T-cell (primary cell): ENCODE measurements at places on chromosomes 7 and 10. TPM values are rescaled to one million over a fixed set of nuclear protein-coding genes. Genes with fewer than 3 reads are reported as not detected.

HSPA12A gene
- 0.26 TPM for total RNA-seq

ZNF282 gene
- total RNA-seq = 25.9 TPM

DNA sequence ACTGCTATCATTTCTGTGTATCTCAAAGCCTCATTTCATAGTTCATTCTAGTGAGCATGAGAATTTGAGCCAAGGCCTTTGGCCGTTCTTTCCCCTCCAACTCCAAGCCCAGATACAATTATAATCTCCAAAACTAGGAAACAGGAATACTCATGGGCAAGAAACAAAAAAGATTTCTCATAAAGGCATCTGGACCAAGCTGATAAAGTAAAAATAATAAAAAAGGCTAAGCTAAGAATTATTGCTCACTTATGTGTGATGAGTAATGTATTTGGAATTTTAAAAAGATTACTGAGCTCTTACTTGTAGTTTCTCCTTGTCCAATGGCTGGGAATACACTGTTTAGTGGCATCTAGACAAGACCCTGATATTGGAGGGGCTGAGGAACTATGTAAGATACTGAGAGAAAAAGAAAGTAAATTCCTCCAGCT lies 196.4 kb upstream of the POM121L12 start:
- no peak overlapping the region for H3K27ac ChIP-seq
- no peaks in the 10 kb centered on the region for H3K27me3 ChIP-seq
- no peak for DNase-seq
- H3K4me3 ChIP-seq = no peak overlapping the region

DNA sequence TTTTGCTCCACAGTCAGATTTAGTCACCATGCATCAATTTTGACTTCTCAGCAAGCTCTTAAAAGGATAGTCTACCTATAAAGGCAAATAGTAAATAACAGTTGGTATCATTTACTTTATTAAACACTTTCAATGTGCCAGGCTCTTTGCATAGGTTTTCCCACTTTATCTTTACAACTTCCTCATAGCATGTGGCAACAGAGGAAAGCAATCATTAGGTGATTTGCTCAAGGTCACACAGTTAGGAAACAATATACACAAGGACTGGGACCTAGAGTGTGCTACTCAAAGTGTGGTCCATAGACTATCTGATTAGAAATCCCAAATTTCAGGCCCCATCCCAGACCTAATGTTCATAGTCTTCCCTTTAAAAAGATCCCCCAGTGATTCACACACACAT lies 212.3 kb downstream of the MTERF1 start:
- no peak for DNase-seq
- H3K27me3 ChIP-seq = no peaks in the 10 kb centered on the region
- no peaks in the 10 kb centered on the region for H3K4me1 ChIP-seq

DNA sequence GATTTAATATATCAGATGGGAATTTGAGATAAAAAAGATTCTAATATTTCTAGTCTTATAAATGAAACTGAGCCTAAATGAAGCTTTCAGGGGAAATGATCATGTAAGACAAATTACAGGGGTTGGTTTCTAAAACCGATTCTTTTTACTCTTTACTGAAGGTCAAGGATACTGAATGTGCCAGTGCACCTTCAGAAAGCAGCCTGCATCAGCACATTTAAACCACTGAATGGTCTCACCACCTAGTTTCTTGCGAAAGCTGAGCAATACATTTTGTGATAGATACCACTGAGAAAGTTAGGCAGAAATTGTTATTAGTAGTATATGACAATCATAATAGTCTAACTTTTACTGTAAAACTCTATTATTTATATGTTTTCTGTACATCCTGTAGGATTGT lies 180.7 kb downstream of the PCDH15 start:
- no peaks in the 10 kb centered on the region for H3K4me1 ChIP-seq
- H3K27me3 ChIP-seq = no peaks in the 10 kb centered on the region
- no peak for DNase-seq
- H3K36me3 ChIP-seq = no peaks in the 10 kb centered on the region
- no peak overlapping the region for H3K4me3 ChIP-seq
- H3K27ac ChIP-seq = no peak overlapping the region

DNA sequence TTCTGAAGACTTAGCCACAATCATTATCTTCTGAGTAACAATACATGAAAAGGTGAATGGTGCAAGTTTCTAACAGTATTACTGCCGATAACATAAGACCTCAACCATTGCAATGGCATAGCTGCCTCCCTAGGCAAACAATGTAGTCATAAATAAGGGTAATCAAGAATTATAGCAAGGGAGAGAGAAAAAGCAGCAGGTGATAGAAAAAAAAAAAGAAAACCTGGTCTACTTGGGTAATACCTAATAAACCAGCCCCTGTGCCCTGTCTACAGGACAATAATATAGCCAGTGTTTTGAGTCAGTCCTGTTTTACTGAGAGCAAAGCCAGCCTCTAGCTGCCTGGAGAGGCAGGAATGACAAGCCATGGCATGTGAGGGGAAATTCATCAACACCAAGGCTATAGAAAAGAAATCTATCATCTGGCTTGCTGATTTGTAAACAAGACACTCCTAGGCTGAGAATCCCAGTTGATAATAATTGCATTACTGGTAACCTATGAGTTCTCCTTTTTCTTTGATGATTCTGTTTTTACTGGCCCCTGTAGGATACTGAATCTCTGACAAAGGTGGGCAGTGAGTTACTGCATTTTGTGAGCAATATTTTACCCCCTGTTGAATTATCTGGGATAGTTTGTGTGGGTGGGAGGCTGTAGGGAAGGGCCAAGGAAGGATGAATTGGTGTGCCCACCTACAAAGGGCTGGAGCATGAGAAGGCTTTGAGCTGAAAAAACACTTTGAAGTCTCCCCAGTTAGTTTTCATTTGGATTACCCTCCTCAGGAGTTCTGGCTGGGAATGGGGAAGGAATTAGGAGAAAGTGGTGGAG lies 1.7 kb upstream of the WEE2 start:
- DNase-seq = no peak
- H3K4me3 ChIP-seq = no peak overlapping the region
- H3K4me1 ChIP-seq = peaks cover 2% of the 10 kb centered on the region

GRCh38 chr7:936386-937054 lies 18.0 kb downstream of the ADAP1 start:
- no peaks in the 10 kb centered on the region for H3K36me3 ChIP-seq
- H3K27me3 ChIP-seq = peaks cover 2% of the 10 kb centered on the region
- peaks cover 25% of the 10 kb centered on the region for H3K4me1 ChIP-seq
- DNase-seq = no peak
- H3K4me3 ChIP-seq = no peak overlapping the region
- no peak overlapping the region for H3K27ac ChIP-seq

DNA sequence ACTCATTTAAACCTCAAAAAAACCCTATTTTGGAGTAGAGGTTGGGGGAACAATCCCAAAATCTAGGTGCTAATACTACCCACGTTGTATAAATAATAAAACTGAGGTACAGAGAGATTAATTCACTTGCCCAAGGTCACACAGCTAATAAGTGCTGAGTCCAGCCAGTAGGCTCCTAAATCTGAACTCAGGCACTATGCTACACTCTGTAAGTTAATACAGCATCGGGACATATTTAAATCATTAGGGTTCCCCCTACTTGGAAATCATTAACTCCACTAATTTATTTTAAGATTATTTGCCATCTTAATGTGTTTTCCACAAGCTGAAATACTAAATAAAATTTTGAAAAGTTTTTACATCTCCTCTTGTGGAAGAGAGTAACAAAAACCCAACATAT lies 24.2 kb downstream of the PIP4K2A start:
- no peak overlapping the region for H3K4me3 ChIP-seq
- H3K36me3 ChIP-seq = no peaks in the 10 kb centered on the region
- peaks cover 62% of the 10 kb centered on the region for H3K4me1 ChIP-seq
- peak overlapping the region; percentile 5 for H3K27ac ChIP-seq
- H3K27me3 ChIP-seq = no peaks in the 10 kb centered on the region
- no peak for DNase-seq

DNA sequence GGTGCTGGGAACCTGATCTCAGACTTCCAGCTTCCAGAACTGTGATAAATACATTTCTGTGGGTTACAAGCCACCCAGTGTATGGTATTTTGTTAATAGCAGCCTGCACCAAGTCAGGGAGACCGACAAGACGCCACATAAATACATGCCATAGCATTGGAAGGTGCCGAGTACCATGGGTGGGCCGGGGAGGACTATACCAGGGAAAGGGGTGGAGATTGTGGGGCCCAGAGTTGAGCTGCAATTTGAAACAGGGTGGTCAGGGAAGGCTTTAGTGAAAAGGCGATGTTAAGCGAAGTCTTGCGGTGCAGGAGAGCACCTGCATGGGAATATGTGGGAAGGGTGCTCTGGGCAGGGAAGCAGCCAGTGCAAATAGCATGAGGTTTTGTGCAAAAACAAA lies 88.9 kb upstream of the LRRC4 start:
- DNase-seq = no peak
- H3K4me1 ChIP-seq = no peaks in the 10 kb centered on the region
- H3K27ac ChIP-seq = no peak overlapping the region

DNA sequence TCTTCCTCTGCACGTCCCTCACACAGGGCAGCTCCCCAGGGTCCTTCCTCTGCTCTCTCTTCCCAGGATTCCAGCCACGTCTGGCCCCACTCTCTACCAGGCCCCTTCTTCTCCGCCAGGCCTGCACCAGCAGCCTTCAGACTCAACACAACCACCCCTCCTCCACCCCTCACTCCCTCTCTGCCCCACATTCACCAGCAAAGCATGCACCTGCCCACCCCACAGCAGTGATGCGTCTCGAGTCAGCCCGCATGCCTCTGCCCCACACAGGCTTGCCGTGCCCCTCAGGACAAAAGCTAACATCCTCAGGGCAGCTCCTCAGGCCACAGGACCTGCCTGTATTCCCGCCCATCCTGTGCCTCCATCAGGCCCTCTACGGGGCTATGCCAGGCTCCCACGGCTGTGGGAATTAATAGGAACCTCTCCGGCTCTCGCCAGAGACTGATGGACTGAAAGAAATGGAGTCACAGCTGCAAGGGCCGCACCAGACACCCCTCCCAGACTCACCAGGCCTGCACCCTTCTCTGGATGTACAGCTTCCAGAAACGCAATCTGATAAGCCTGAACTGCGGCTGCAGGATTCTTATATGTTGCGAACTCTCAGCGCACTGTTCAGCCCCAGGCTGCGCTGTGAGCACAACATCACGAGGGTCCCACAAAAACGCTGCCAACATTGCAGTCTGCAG lies 100.1 kb downstream of the CYTH3 start:
- no peak for DNase-seq
- H3K27me3 ChIP-seq = no peaks in the 10 kb centered on the region
- no peak overlapping the region for H3K4me3 ChIP-seq
- no peaks in the 10 kb centered on the region for H3K4me1 ChIP-seq
- H3K27ac ChIP-seq = no peak overlapping the region
- H3K36me3 ChIP-seq = no peaks in the 10 kb centered on the region

DNA sequence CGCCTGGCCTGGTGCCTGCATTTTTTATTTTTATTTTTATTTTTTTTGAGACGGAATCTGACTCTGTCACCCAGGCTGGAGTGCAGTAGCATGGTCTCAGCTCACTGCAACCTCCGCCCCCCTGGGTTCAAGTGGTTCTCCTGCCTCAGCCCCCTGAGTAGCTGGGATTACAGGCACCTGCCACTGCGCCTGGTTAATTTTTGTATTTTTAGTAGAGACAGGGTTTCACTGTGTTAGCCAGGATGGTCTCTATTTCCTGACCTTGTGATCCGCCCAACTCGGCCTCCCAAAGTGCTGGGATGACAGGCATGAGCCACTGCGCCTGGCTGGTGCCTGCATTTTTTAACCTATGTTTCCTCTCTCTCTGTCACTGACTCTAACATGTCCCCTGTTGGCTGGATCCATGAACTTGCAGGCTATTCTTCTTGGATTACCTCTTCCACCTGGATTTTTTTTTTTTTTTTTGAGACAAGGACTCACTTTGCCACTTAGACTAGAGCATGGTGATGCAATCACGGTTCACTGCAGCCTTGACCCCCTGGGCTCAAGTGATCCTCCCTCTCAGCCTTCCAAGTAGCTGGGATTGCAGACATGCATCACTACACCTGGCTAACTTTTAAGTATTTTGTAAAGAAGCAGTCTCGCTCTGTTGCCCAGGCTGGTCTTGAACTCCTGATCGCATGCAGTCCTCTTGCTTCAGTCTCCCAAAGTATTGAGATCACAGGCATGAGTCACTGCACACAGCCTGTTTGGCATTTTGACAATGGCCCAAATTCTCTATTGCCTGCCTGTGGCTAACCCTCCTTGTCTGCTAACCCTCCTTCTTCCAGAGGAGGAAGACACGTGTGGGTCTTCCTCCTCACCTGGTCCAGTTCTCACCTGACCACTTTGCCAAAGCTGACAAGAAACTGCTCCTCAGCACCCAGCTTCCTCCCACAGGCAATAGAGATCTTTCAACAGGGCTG lies 23.0 kb upstream of the PRPF18 start:
- H3K27ac ChIP-seq = no peak overlapping the region
- H3K4me3 ChIP-seq = no peak overlapping the region
- DNase-seq = no peak
- no peaks in the 10 kb centered on the region for H3K4me1 ChIP-seq
- no peaks in the 10 kb centered on the region for H3K27me3 ChIP-seq
- no peaks in the 10 kb centered on the region for H3K36me3 ChIP-seq

- H3K4me3 ChIP-seq = no peak overlapping the region
- no peaks in the 10 kb centered on the region for H3K36me3 ChIP-seq
- DNase-seq = no peak
- H3K27ac ChIP-seq = no peak overlapping the region
- no peaks in the 10 kb centered on the region for H3K4me1 ChIP-seq
These were observed 155.0 kb downstream of the SKAP2 start for GRCh38 chr7:26709210-26709990.

DNA sequence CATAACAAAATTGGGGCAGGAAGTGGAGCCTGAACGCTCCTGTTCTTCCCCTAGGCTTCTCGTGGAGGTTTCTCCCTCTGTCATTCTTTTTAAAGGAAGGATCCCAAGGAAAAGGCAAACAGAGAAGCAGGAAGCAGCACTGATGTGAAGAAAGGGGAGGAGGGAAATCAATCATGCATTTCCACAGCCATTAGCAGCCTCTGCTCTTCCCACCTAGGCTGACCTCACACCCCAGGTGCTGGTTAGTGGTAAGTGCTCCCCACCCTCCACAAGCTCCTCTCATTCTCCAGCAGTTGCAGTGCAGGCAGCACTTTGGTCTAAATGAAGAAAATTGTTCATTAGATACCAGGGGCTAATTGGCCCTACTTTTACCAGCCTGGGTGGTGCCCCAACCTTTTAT lies 2.6 kb downstream of the CRHR2 start:
- DNase-seq = no peak
- peaks cover 11% of the 10 kb centered on the region for H3K27me3 ChIP-seq
- no peak overlapping the region for H3K4me3 ChIP-seq
- no peaks in the 10 kb centered on the region for H3K36me3 ChIP-seq
- H3K4me1 ChIP-seq = no peaks in the 10 kb centered on the region

JAKMIP3 gene
- total RNA-seq = 0.49 TPM

- H3K27ac ChIP-seq = no peak overlapping the region
- no peaks in the 10 kb centered on the region for H3K36me3 ChIP-seq
- H3K27me3 ChIP-seq = no peaks in the 10 kb centered on the region
- no peak overlapping the region for H3K4me3 ChIP-seq
These were observed 413.9 kb downstream of the LRMDA start for GRCh38 chr10:75845176-75845947.

DNA sequence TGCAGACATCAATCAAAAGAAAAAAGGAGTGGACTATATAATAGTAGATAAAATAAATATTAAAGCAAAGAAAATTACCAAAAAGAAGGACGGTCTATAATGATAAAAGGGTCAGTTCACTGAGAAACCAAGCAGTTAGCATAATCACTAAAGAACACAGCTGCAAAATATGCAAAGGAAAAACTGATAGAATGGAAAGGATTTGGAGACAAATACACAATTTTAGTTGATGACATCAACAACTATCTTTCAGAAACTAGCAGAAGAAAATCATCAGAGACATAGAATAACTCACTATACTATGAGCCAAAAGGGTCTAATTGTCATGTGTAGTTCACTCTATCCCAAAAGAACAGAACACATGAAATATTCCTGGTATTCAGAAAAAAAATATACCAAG lies 316.4 kb upstream of the IGFBP3 start:
- no peak overlapping the region for H3K4me3 ChIP-seq
- no peaks in the 10 kb centered on the region for H3K4me1 ChIP-seq
- no peak for DNase-seq
- H3K27me3 ChIP-seq = no peaks in the 10 kb centered on the region

PSD gene
- total RNA-seq = 8.7 TPM
